ENCODE measurements at places on chromosomes 1 and 21.

GRCh38 chr1:182823220-182823619 is 15.9 kb upstream of the DHX9 start:
- DNase-seq = no peak

GRCh38 chr1:23879809-23880208 is 11.7 kb upstream of the FUCA1 start:
- no peak for DNase-seq

DNA sequence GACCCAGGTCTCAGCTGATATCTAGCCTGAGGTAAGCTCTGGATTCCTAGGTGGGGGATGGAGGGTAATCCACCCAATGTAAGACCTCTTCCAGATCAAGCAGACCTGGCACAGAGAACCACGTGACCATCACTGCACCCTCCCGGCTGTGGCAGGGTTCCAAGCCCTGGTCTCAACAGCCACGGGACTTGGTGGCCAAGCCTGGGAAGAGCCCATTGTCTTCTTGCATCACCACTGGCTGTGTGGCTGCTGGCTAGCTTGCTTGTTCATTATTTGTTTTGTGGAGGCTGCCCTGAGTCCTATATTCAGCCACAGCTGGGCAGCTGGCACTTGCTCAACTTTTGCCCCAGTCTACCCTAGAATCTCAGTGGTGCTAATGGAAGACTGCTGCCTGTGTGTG is 24.1 kb upstream of the NFASC start:
- DNase-seq = no peak

- DNase-seq = peak; percentile 81
Observed at GRCh38 chr1:119870917-119871596, 25.3 kb downstream of the ADAM30 start.

DNA sequence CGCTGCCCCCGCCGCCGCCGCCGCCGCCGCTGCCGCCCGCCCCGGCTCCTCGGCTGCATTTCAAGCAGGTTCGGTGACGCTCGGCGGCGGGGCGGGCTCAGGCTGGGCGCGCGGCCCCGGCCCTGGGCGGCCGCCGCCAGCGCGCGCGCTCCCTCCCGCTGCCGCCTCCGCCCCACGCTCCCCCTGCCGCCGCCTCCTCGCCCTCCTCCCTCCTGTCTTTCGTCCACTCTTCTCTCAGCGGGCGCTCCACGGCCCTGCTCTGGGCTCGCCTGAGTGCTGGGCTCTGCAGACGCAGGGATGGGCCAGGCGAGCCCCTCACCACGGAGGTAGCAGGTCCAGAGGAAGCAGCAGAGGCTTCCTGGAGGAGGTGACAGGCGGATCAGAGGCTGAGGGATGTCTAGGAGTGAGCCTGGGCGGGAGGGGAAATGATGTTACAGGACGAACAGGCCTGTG is at the start of gene LRP8:
LRP8 (minus strand) TSS at position 62 of the 453 bp plus-strand sequence. CDS start 158 bp downstream, outside the sequence.
- DNase-seq = peak; percentile 54

DNA sequence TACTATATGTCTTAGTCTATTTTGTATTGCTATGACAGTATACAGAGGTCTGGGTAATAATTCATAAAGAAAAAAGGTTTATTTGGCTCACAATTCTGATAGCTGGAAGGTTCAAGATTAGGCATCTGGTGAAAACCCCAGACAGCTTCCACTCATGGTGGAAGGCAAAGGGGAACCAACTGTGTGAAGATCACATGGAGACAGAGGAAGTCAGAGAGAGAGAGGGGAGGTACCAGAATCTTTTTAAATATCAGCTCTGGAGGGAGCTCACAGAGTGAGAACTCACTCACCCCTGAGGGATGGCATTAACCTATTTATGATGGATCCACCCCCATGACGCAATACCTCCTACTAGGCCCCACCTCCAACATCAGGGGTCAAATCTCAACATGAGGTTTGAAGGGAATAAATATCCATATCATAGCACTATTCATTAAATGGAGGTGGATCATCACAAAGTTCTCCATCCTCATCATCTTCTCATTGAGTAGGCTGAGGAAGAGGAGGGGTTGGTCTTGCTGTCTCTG is 290.5 kb downstream of the DSCAM start:
- no peak for DNase-seq

GRCh38 chr1:197356723-197357533 is 88.9 kb downstream of the CRB1 start:
- DNase-seq = peak; percentile 57

DNA sequence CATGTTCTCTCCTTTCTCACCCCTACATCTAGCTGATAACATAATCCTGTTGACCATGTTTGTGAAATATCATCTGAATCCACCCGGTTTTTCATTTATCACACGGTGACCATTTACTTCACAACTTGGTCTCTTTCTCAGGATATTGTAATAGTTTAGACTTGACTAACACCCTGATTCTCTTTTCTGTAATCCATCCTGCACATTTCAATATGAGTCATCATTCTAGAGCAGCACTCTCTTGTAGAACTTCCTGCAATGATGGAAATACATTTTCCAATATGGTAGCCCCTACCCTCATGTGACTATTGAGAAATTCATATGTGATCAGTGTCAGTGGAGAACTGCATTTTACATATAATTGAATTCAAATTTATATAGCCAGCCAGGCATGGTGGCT is 2.3 kb upstream of the JAM2 start:
- no peak for DNase-seq

- DNase-seq = no peak
Observed at GRCh38 chr1:56385314-56385713, 194.0 kb downstream of the PLPP3 start.

DNA sequence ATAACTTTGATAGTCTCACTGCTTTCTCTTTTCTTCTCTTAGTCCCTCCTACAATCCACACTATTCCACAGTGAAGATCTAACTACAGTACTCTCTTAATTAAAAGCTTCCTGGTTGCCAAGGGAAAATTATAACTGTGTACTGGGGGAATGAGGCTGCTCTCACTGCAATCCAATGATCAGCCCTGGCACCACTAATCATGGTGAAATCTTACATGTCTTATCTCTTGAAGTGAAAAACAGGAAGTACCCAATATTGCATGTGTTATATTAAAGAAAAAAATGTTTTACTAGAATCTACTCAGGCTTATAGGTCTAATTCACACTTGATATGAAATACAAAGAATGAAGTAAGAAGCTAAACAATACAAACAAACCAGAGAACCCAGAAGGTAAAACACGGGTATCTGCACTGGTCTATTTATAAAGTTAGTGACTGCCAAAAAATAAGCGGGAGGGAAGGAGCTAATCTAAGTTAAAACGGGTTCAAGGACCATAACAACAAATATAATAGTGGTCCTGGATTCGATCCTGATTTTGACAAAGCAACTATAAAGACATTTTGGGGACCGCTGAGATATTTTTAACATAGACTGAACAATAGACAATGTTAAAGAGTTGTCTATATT is 57.5 kb downstream of the RGS2 start:
- DNase-seq = peak; percentile 35

- no peak for DNase-seq
Observed at GRCh38 chr1:28773105-28773504, 36.4 kb downstream of the YTHDF2 start.

DNA sequence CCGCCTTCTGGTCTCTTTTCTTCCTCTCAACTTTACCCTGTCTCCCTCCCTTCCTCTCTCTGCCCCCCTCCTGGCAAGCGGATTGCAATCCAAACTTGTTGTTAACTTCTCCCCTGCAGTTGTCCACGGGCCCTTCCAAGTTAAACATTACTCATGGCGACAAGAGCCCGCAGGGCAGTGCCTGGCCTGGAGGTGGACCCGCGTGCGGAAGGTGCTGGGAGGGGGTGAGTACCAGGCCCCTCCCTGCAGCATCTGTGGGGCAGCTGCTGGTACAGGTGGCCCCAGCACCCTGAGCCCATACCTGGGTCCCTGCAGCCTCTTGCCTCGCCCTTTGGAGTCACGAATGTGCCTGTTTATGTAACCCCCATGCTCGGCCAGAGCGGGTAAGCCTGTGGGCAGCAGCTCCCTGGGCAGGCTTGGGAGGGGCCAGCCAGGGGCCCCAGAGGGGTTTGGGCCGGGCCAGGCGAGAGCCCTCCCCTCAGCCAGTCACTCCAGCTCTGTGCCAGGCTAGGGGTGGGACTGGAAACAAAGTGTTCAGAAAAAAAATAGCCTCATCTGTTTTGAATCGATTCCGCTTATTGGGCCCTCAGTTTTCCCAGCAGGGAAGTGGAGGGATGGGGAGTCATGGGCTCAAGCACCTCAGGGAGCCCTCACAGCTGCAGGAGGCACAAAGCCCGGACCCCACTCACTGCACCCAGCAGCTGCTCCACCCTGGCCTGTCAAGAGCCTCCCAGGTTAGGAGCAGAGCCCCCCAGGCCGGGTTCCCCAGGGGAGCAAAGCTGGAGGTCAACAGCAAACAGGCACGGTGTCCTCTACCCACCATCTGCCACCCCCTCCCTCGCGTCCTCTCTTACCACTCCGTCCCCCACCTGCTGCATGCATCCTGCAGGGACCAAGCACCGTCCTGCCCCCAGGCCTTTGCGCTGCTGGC is 14.0 kb upstream of the FAAP20 start:
- peak; percentile 19 for DNase-seq

DNA sequence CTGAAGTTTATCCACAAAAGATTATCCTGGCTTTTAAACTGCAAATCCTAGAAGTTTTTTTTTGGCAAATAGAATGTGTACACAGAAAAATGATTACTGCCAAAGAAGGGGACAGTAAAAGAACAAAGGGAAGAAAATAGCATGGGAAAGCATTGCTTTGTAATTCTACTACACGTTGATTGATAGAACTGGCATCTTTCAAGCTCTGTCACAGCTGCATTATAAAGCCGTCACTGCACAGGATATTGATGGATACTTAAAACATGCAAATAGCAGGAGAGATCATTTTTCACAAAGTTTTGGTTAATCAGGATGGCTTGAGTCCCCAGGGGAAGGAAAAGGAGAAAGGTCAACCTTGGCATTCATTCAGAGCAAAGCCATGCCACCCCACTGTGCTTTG is 183.7 kb upstream of the RRP15 start:
- DNase-seq = no peak

DNA sequence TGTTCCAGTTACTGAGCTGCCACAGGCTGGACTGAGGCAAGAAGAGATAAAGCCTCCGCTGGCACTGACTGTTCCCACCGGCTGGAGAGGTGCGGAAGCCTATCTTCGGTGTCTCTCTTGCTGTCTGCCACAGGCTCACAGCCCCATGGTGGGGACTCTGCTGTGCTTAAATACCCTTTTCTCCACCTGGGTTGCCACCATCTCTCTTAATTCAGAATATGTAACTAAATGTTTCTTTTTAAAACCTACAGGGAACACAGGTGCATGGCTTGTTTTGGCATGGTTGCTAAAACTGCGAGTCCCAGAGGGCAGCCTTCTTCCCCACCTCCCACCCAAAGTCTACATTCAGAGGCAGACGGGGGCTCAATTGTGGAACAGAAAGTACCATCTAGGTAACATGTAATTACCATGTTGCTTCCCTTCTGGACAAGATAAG is 8.1 kb upstream of the LBR start:
- no peak for DNase-seq

- DNase-seq = no peak
Observed at GRCh38 chr21:34180826-34181359, 107.5 kb downstream of the MRPS6 start.

- DNase-seq = no peak
Observed at GRCh38 chr1:212432272-212432660, 454 bp upstream of the NENF start.

DNA sequence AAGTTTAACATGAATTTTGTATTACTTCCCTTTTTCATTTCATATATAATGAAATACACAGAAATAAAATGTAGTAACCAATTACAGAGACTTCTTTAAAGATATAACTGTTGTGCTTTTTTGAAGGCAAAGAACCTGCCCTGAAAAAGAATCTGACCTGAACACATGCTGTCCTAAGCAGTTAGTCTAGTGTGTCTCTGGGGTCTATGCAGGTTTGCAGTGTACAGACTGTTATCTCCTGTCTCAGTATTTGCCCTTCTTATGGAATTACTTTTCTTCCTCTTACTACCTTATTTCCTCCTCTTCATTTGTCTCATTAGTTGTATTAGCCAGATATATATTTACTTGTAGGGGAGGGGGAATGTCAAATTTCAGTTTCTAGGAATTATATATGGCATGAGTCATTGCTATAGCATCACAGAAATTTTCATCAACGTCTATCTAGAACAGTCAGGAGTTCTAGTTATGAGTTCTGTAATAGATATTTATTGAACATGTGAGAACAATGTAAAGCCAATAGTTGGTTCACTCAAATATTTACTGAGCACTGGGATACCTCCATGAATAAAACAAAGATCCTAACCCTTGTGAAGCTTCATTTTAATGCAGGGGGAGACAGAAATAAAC is 28.4 kb upstream of the PLEKHO1 start:
- no peak for DNase-seq

DNA sequence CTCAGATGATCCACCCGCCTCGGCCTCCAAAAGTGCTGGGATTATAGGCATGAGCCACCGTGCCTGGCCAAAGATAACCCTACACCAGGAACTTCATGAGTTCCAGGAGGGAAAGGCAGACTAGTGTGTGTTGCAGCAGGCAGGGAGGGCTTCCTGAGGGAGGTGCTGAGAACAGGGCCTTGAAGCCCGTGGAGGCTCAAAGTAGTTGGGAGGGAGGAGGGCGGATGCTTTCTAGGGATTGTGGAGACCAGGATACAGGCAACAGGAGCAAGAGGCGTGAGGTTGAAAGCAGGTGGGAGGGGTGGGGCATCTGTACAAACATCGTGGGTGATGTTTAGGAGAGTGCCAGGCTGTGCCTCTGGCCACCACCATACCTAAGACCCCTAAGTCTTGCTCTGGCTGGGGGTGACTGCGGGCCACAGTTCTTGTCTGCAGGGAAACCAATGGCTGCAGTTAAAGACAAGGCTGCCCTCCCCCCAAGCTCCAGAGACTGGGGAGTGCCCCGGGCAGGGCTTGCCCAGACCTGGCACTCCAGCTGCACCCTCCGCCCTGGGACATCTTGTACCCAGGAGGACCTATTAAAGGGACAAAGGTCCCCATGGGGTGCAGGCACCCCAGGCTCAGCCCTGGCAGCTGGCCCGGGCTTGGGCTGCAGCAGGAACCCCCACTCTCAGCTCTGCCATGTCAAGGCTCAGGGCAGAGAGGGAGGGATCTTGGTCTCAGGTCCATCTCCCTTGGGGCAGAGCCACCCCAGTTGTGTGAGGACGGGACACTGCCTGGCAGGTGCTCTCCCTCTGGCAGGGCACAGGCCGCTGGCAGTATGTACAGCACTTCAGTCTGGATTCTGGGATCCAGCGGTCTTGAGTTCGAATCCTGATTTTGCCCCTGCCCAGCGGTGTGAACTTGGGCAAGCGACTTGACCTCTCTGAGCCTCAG is 22.1 kb upstream of the CASZ1 start:
- no peak for DNase-seq

DNA sequence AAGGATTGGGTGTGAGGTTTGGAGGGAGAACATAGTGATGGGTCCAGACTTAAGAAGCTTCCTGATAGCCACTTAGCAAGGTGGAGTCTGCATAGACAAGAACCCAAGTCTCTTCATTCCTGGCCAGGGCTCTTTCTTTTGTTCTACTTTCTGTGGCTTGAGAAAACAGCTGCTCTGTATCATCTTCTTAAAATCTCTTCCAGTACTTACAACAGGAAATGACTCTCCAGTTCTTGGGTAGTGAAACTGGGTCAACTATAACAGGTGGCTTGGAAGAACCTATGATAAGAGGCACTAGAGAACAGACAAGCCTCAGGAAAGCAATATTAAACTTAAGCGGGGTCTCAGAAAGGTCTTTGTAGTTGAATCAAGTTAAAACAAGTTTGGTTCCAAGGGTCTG is 148.1 kb upstream of the USP24 start:
- DNase-seq = no peak

- DNase-seq = peak; percentile 77
Observed at GRCh38 chr1:84998642-84999280, 1.8 kb upstream of the MCOLN2 start.

Measured in KBM-7 (cell line).